Fibroblast of lung (primary cell): ENCODE measurements at places on chromosomes 13 and 19. TPM values are rescaled to one million over a fixed set of nuclear protein-coding genes. Genes with fewer than 3 reads are reported as not detected.

CGB7 gene
- under 0.01 TPM in 2 replicates for total RNA-seq

GJB2 gene
- under 0.01 TPM in 1 of 2 replicates, not detected in the other for total RNA-seq

LMTK3 gene
- under 0.01 and 0.17 TPM in 2 replicates for total RNA-seq

SERPINE3 gene
- not detected in 2 replicates for total RNA-seq

CADM4 gene
- total RNA-seq, result 1.5 and 2.1 TPM in 2 replicates

CRLF1 gene
- 2.3 and 2.5 TPM in 2 replicates for total RNA-seq

IL11 gene
- total RNA-seq, result 0.66 and 1.0 TPM in 2 replicates

RFXANK gene
- total RNA-seq, result 60.1 and 65.2 TPM in 2 replicates

POU2F2 gene
- under 0.01 and 0.17 TPM in 2 replicates for total RNA-seq

ICAM4 gene
- 1.8 and 4.1 TPM in 2 replicates for total RNA-seq

RNF225 gene
- total RNA-seq, result under 0.01 TPM in 1 of 2 replicates, not detected in the other
